Activated CD4-positive, alpha-beta T cell treated with anti-CD3 and anti-CD28 coated beads for 4 hours (primary cell): ENCODE measurements at places on chromosomes 7 and 10.

DNA sequence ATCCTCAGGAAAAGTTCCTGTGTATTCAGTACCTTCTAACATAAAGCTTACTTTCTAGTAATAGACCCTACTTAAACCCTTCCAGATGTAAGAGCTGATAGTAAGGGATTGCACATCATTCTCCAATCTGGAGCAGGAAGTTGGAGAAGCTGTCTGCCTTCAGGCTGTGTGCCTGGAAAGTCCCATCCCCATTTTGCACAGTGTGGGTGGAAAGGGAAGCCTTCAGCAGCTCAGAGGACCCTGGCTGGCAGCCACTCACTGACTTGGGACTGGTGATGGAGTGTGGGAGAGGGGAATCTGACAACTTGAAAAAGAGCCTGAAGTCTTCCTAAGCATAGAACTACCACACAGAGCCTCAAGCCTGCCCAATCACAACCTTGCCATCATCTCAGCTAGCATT is 164.1 kb upstream of the ADO start:
- DNase-seq, result no peak

- DNase-seq, result no peak
Measured at GRCh38 chr7:9242636-9243035, 809.2 kb downstream of the NXPH1 start.

DNA sequence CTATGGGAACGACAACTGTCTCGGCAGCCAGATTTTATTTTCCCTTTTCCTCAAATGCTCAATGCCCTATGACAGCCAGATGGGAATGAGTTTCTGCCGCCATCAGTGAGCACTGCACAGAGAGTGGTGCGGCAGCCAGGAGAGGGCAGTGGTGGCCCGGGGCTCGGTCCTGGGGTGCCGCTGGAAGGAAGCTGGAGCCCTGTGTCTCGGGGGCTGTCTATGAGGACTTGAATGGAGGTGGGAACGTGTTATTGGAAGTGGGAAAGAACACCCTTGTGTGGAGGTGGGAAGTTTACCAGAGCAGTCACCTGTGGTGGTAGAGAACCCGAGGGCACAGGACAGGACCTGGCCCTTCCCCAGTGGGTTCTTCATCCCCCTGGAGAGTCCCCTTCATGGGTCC is 35.8 kb downstream of the JAKMIP3 start:
- no peak for DNase-seq

- DNase-seq, result no peak
Measured at GRCh38 chr7:50832744-50833143, 50.0 kb upstream of the GRB10 start.

DNA sequence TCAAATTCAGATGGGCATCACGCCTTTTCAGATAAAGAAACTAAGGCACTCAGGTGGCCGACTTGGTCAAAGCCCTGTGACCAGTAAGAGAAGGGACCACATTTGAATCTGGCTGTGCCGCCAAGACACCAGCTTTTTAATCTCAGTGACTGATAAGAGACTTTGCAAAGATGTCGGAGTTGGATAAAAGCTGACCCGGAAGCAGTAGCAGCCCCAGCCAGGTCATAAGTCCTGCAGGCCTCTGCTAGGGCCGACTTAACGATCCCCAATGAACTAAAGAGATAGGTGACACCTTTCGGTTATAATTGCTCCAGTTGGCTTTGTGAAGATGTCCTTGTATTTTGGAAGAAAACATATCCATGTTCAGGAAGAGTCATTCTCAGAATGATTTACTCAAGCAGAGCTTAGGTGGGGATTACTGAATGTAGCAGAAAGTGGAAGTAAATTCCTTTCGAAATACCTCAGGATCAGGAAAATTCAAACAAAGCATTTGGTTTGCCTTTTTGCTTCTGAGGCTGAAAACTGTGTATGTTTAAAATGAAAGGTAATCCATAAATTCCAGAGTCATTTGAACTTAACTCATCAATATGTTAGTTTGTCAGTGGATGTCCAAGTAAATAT is 164.2 kb upstream of the PITRM1 start:
- no peak for DNase-seq

DNA sequence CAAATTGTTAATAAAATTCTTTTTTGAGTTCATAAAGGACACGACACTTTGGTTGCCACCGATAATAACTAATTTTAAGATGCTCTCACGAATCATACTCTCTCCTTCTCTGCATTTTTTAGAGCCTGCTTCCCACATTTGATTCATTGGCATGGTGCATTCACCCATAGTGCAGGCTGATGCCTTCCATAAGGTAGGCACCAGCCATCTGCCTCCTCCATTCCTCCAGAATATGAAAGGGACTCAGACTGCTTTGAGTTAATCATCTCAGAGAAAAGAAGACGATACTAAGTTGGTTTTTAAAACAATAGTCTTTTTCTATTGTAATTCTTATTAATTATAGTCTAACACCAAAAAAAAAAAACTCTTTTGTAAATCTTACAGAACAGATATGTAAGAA is 33.9 kb upstream of the LRRN3 start:
- DNase-seq, result no peak

DNA sequence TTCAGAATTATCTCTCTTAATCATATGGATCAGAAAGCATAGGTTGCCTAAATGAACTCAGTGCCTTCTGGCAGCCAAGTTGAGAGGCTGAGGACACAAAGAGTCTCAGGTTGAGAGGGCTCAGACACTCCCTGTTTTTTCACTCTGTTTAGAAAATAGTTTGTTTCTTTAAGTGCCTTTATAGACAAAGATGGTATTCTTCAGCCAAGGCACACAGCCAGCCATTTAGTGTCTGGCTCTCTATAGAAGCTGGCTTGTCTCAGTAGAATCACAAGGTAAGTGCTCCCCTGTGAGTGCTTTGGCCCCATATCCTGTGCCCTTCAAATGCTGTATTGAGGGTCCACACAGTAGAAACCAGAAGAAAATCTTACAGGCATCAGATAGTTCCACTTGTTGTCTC is 3.6 kb downstream of the GPR158 start:
- no peak for DNase-seq

- no peak for DNase-seq
Measured at GRCh38 chr7:39252916-39253315, 275.2 kb downstream of the POU6F2 start.

DNA sequence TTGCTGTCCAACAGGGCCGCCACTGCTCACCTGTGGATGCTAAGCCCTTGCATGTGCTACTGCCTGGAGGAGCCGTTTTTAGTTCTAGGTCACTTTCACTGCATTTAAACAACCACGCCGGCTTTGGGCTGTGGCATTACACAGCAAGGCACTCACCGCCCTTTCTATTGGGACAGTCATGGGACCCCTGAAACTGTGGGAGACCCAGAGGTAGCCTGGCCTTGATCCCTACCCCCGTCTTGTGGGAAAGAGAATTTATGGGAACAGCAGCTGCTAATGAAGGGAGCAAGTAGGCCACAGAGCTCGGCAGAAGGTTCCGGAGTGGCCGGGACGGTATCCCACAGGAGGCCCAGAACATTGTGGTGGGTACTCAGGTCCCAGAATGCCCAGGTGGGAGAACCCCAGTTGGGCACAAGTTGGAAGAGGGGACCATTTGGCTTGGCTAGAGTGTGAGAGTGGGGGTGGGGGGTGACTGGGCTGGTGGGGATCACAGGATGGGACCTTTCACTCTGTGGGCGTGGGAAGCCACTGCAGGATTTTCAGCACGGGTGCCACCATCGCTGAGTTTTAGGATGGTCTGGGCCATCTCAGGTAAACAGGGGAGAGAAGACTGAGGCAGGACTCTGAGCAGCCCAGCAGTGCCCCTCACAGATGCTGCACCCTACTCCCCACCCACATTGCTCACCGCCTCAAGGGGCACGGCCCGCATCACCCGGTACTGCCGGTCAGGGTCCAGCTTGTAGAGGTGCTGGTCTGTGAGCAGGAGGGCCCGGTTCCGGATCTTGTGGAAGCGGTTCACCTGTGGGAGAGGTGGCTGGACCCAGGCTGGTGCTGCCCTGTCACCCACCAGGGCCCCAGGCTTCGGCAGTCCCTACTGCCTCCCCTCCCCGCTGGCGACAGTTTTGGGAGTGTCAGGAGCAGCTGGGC is 15.2 kb downstream of the MYO1G start:
- no peak for DNase-seq

DNA sequence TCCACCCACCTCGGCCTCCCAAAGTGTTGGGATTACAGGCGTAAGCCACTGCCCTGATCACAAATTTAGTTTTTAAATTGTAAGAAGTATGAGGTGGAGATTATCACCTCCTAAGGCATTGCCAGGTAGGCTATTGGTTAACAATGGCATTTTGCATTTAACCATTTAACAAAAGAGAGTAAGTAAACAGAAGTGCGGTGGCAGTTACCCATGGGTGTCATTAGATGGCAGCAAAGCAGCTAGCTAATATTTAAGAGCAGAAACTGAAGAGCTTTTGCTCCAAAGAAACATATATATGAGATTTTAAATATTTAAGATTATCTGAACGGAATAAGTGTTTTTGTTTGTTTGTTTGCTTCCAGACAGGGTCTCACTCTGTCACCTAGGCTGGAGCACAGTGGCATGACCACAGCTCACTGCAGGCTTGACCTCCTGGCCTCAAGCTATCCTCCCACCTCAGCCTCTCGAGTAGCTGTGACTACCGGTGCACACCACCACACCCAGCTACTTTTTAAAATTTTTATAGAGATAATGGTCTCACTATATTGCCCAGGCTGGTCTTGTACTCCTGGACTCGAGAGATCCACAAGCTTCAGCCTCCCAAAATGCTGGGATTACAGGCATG is 325.5 kb upstream of the C7orf33 start:
- DNase-seq, result no peak

DNA sequence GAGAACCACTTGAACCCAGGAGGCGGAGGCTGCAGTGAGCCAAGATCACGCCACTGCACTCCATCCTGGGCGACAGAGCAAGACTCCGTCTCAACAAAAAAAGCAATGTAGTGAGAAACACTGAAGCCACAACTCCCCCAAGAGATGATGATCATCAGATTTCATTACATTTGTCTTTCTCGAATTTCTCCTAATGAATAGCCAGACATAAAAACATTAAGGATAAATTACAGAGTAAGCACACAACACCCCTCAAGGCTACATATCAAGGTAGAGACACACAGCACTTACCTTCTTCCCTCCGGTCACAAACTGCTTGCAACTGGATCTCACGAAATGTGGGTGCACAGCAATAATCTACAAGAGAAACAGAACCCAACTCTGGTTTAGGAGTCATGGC is 91.5 kb downstream of the VPS41 start:
- DNase-seq, result no peak

- DNase-seq, result no peak
Measured at GRCh38 chr10:102540023-102540422, 36.3 kb downstream of the SUFU start.

DNA sequence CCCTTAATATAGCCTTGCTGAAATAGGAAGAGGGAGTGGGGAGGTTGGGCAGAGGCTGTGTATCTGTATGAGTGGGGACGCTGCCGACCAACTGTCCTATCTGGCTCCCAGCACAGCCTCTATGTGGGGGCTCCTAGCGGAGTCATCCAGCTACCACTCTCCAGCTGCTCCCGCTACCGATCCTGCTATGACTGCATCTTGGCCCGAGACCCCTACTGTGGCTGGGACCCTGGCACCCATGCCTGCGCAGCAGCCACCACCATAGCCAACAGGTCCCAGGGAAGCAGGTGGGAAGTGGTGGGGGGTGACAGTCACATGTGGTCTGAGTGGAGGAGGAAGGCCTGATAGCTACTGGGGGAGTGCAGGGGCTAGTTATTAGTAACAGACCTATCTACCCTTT is 6.6 kb downstream of the MRPL43 start:
- no peak for DNase-seq

GRCh38 chr10:69049566-69049961 is 38.3 kb upstream of the SRGN start:
- no peak for DNase-seq

GRCh38 chr7:158375034-158375433 is 212.6 kb downstream of the PTPRN2 start:
- no peak for DNase-seq

DNA sequence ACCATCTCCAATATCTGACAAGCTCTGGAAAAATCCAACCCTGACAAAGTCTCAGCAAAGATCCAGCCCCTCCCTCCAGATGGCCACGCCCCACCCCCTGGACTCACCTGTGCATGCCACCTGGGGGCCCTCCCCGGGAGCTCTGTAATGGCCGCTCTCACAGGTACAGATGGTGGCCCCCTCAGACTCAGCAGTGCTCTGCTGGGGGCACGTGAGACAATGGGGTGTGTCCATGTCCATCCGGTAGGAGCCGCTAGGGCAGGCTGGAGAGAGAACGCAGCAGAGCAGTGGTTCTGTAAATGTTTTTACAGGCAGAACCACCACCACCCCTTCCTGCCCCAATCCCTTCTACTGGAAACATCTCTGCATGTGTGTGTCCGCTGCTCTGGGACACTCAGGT is 9.5 kb downstream of the EPHA1 start:
- DNase-seq, result no peak

DNA sequence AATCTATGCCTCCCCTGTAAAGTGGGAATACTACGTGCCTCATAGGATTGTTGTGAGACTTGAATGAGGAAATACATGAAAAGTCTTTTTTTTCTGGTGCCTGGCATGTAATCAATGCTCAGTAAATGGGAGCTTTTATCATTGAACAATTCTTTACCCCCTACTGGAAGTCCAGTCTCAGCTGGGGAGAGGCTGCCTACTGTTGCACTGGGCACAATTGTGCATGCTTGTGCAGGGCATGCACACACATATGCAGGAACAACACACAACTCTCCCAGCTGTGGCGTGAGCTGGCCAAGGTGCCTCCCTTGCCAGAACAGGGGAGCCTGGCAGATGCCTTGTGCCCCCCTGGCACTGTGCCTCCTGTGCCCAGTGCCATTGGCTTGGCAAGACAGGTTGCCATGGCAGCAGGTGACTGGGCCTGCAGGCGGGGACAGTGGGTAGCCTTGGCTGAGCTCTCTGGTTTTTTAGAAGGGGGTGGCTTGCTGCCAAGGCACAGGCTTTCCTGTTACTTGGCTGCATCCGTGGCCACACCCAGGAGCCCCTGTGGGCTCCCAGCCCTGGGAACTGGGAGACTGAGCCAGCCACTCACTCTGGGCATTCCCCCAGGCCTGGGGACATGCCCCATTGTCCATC is 16.1 kb upstream of the PALD1 start:
- no peak for DNase-seq

DNA sequence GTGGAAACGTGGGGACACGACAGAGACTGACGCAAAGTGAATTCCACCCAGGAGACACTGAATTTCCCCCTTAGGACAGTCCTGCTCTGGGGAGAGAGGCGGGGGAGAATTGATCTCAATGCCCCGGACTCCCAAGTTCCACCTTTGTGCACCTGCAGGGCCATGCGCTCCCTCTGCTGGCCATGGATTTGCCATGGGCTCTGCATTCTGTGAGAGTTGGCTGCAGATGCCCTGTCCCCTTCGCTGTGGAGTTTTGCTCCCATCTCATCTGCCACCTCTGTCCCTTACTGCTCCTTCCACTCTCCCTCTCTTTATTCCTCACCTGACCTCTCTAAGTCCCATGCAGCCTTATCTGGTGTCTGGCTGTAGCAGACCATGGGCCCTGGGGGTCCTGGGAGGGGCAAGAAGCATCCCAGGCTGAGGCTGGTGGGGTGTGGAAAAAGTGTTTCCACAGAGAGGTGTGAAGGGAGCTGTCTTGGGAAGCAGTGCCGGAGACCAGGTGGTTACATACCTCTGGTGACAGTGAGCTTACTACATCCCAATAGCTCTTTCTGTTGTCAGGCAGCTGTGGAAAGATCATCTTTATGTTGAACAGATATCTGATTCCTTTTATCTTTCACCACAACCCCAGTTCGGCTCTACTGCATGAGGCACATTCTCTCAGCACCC is 14.3 kb downstream of the GHRHR start:
- no peak for DNase-seq

- DNase-seq, result no peak
Measured at GRCh38 chr10:72455889-72456595, 101.3 kb upstream of the DNAJB12 start.
